ENCODE measurements at places on chromosomes 3 and 15.

DNA sequence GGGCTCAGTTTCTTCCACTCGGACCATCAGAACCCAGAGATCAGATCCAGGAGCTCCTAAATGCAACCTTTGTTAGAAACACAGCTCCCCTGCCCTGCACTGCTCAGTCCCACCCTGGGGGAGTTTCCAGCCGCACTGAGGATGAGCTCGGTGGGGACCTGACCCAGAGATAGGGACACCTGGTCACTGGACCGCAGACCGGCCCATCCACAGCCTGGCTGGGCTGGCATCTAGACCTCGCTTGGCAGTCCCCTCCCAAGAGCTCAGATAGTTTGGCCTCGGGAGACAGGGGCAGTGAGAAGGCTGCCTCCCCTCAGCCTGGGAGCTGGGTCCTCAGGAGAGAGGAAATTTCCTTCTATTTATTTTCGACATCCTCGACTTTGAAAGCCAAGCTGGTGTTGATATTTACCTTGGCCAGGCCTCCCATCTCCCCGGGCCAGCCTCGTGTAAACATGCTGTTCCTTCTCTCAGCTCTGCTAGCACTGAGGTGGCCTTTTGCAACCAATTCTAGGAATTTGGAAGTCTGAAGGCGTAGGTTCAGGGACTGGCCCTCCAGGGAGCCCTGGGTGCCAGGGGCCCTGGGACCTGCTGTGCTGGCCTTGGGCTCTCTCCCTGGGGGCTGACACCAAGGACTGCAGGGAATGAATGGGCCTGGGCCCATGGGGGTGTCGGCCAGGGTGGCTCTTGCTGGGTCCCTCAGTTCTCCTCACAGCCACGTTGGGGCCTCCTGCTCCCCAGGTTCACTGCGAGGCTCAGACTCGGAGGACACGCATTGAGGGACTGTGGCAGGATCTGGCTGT is 90.1 kb downstream of the VGLL4 start:
- no peak for DNase-seq

- no peak for DNase-seq
Measured at GRCh38 chr3:59150039-59150438, 100.2 kb upstream of the CFAP20DC start.

- DNase-seq, result no peak
Measured at GRCh38 chr3:115077501-115078250, 69.4 kb downstream of the ZBTB20 start.

- no peak for DNase-seq
Measured at GRCh38 chr3:175105066-175105465, 245.9 kb downstream of the NAALADL2 start.

All from activated CD8-positive, alpha-beta memory T cell treated with anti-CD3 and anti-CD28 coated beads, Interleukin-2, amount 50 U/mL, for 4 hours (primary cell).